ENCODE measurements at places on chromosomes 5 and 9.
A peak's percentile ranks its signal among the peaks of the same experiment; 100 is the strongest.

- no peaks in the 10 kb centered on the region for H3K36me3 ChIP-seq
- DNase-seq, result no peak
- no peak overlapping the region for H3K27ac ChIP-seq
- no peaks in the 10 kb centered on the region for H3K4me1 ChIP-seq
These were observed 1091.1 kb upstream of the DMAC1 start for GRCh38 chr9:8890695-8891094.

GRCh38 chr5:14178671-14179211 is 35.6 kb downstream of the TRIO start:
- no peak overlapping the region for H3K4me3 ChIP-seq
- no peaks in the 10 kb centered on the region for H3K27me3 ChIP-seq
- no peak for DNase-seq
- peaks cover 35% of the 10 kb centered on the region for H3K4me1 ChIP-seq
- H3K36me3 ChIP-seq, result no peaks in the 10 kb centered on the region

- no peak overlapping the region for H3K27ac ChIP-seq
- no peaks in the 10 kb centered on the region for H3K36me3 ChIP-seq
- no peaks in the 10 kb centered on the region for H3K4me1 ChIP-seq
- no peak for DNase-seq
- H3K27me3 ChIP-seq, result peaks cover 4% of the 10 kb centered on the region
These were observed 6.5 kb downstream of the PFN3 start for GRCh38 chr5:177393990-177394389.

DNA sequence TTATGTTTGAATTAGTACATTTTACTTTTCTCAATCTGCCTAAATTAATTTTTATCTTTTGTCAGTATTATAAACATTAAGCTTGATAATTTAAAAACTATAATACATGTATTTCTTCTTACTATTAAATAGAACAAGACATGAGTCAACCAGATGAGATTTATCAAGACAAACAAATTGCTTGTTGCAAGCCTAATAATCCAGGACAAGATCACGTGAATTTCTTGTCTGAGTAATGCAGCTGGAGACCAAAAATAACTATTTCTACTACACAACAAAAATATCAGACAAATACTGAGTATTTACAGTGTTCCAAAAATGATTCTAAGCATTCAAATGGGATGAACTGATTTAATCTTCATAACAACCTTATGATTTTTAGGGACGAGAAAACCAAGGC is 339.1 kb upstream of the PRR16 start:
- no peak for DNase-seq
- H3K4me3 ChIP-seq, result no peak overlapping the region
- H3K27me3 ChIP-seq, result no peaks in the 10 kb centered on the region

- H3K36me3 ChIP-seq, result no peaks in the 10 kb centered on the region
- DNase-seq, result no peak
- H3K4me1 ChIP-seq, result no peaks in the 10 kb centered on the region
- H3K4me3 ChIP-seq, result no peak overlapping the region
These were observed 796.3 kb downstream of the MAT2B start for GRCh38 chr5:164301708-164302107.

DNA sequence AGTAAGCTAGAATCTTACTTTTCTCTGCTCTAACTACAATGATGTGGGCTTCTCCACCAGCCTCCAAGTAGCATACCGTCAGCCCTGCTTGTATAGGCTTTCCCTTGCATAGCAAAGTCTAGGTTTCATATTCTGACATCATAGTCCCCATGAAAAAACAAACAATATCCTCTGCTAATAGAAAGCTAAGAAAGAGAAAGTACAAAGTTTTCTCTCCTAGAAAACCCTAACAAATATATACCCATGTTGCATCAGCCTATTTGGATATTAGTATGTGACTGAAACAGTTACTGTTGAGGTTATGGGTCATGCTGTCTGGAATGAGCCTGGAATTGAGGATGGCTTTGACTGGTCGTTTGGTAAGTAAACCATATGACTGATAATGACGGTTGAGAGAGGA is 1696.0 kb downstream of the MAT2B start:
- H3K36me3 ChIP-seq, result no peaks in the 10 kb centered on the region
- H3K4me1 ChIP-seq, result no peaks in the 10 kb centered on the region
- H3K27me3 ChIP-seq, result no peaks in the 10 kb centered on the region
- H3K27ac ChIP-seq, result no peak overlapping the region

- DNase-seq, result no peak
- no peak overlapping the region for H3K27ac ChIP-seq
- no peak overlapping the region for H3K4me3 ChIP-seq
- no peaks in the 10 kb centered on the region for H3K27me3 ChIP-seq
- no peaks in the 10 kb centered on the region for H3K4me1 ChIP-seq
- no peaks in the 10 kb centered on the region for H3K36me3 ChIP-seq
These were observed 62.4 kb downstream of the SECISBP2 start for GRCh38 chr9:89380437-89381307.

GRCh38 chr9:103919605-103920209 is 174.4 kb upstream of the SMC2 start:
- H3K4me1 ChIP-seq, result no peaks in the 10 kb centered on the region
- DNase-seq, result no peak
- no peak overlapping the region for H3K4me3 ChIP-seq
- no peak overlapping the region for H3K27ac ChIP-seq
- no peaks in the 10 kb centered on the region for H3K36me3 ChIP-seq

GRCh38 chr5:52856564-52856963 is 68.8 kb downstream of the ITGA1 start:
- DNase-seq, result no peak
- no peak overlapping the region for H3K4me3 ChIP-seq
- peaks cover 4% of the 10 kb centered on the region for H3K4me1 ChIP-seq

GRCh38 chr5:128163991-128164390 is 80.4 kb downstream of the SLC12A2 start:
- H3K36me3 ChIP-seq, result no peaks in the 10 kb centered on the region
- H3K27ac ChIP-seq, result no peak overlapping the region
- no peak for DNase-seq
- no peaks in the 10 kb centered on the region for H3K27me3 ChIP-seq
- no peaks in the 10 kb centered on the region for H3K4me1 ChIP-seq

DNA sequence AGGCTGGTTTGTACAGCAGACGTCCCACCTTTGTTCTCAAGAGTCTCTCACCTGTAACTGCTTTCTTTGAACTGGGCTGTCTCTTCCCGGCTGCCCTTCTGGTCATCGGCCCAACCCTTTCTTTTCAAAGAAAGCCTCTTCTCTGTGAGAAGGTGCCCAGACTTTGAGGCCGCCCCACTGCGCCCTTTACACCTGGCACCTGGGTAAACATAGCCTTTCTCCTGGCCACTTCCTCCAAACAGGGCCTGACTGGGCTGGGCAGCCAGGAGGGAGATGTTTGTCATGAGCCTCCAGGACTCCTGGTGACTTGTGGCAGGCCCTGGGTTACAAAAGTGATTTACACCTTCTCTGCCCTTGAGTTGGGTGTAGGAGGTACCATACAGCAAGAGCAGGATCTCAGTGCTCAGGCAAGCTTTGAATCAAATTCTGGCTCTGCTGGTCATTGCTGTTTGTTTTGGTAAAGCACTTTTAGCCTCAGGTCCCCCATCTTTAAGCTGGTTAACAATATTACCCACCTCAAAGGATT is 127.2 kb upstream of the CXCL14 start:
- no peaks in the 10 kb centered on the region for H3K27me3 ChIP-seq
- H3K4me3 ChIP-seq, result no peak overlapping the region
- H3K4me1 ChIP-seq, result no peaks in the 10 kb centered on the region
- no peak for DNase-seq
- no peaks in the 10 kb centered on the region for H3K36me3 ChIP-seq

- H3K4me3 ChIP-seq, result no peak overlapping the region
- H3K36me3 ChIP-seq, result no peaks in the 10 kb centered on the region
- no peak overlapping the region for H3K27ac ChIP-seq
- H3K4me1 ChIP-seq, result no peaks in the 10 kb centered on the region
- no peaks in the 10 kb centered on the region for H3K27me3 ChIP-seq
These were observed 77.0 kb upstream of the SEMA6A start for GRCh38 chr5:116651653-116652052.

GRCh38 chr5:75337366-75338021 is 474 bp downstream of the HMGCR start:
- H3K27ac ChIP-seq, result peak overlapping the region; percentile 35
- no peak for DNase-seq
- no peaks in the 10 kb centered on the region for H3K27me3 ChIP-seq
- H3K36me3 ChIP-seq, result no peaks in the 10 kb centered on the region
- peak overlapping the region; percentile 95 for H3K4me3 ChIP-seq

DNA sequence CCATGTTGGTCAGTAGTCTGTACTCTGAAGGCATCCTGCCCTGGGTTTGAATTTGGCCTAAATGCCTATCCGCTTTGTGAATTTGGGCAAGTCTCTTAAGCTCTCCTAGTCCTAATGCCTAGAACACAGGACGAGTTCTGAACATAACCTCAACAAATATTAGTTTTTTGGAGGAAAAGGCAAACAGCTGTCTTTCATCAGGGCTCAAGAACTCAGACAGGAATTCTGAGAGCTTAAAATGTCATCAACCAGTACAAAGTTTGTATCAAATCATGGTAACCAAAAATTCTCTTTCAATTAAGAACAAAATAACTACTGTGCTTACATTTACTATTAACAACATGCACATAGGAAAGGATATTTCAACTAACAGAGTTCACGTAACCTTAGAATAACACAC is 182.5 kb upstream of the PPP1R2B start:
- H3K27me3 ChIP-seq, result no peaks in the 10 kb centered on the region
- H3K4me1 ChIP-seq, result no peaks in the 10 kb centered on the region
- no peaks in the 10 kb centered on the region for H3K36me3 ChIP-seq
- no peak overlapping the region for H3K4me3 ChIP-seq
- no peak for DNase-seq
- H3K27ac ChIP-seq, result no peak overlapping the region

GRCh38 chr5:159805021-159805420 is 111.3 kb upstream of the ADRA1B start:
- no peaks in the 10 kb centered on the region for H3K36me3 ChIP-seq
- no peak overlapping the region for H3K27ac ChIP-seq
- DNase-seq, result no peak
- no peaks in the 10 kb centered on the region for H3K27me3 ChIP-seq
- no peak overlapping the region for H3K4me3 ChIP-seq
- no peaks in the 10 kb centered on the region for H3K4me1 ChIP-seq

GRCh38 chr9:124286292-124286931 is 28.7 kb downstream of the NEK6 start:
- no peaks in the 10 kb centered on the region for H3K27me3 ChIP-seq
- H3K4me1 ChIP-seq, result peaks cover 38% of the 10 kb centered on the region
- no peaks in the 10 kb centered on the region for H3K36me3 ChIP-seq
- no peak overlapping the region for H3K4me3 ChIP-seq

GRCh38 chr5:132259069-132259851 is 1.8 kb downstream of the PDLIM4 start:
- no peaks in the 10 kb centered on the region for H3K27me3 ChIP-seq
- peak overlapping the region; percentile 78 for H3K4me3 ChIP-seq
- peak; percentile 80 for DNase-seq
- peak overlapping the region; percentile 82 for H3K27ac ChIP-seq
- no peaks in the 10 kb centered on the region for H3K36me3 ChIP-seq

GRCh38 chr9:124284237-124284831 is 26.6 kb downstream of the NEK6 start:
- H3K27ac ChIP-seq, result peak overlapping the region; percentile 64
- peaks cover 52% of the 10 kb centered on the region for H3K4me1 ChIP-seq
- DNase-seq, result no peak
- H3K27me3 ChIP-seq, result no peaks in the 10 kb centered on the region
- H3K4me3 ChIP-seq, result no peak overlapping the region

GRCh38 chr9:82763656-82764055 is 299.3 kb downstream of the RASEF start:
- no peak overlapping the region for H3K4me3 ChIP-seq
- H3K27me3 ChIP-seq, result no peaks in the 10 kb centered on the region
- no peaks in the 10 kb centered on the region for H3K36me3 ChIP-seq
- DNase-seq, result no peak

DNA sequence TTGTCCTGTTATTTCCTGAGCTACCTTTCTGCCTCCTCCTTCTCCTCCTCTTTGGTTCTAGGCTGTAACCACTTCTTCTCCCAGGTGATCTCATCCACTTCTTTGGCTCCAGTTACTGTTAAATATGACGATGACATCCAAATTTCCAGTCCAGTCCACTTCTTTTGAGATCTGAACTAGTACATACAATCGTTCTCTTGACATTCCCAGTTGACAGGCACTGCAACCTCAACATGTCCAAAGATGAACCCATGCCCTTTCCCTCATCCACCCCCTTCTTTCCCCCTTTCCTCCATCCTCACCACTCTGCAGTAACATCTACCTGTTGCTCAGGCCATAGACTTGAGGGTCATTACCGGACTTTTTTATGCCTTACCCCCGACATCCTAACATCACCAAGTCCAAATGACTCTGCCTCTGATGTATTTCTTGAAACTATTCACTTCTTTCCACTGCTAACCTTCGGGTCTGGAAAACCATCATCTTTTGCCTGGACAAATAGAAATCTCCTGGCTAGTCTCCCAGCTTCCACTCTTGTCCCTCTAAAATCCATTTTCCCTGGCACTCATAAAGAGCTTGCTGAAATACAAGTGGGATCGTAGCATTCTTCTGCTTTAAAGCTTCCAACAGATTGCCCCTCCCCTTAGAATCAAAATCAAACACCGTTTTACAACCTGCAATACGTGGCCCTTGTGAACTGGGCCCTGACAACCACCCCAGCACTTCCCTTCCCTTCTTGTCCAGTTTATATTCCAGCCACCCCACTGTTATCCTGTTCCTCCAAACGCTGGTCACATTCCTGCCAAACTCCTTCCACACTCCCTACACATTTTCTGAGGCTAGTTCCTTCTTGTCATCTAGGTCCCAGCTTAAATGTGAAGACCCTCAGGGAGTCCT is 31.5 kb downstream of the KLF9 start:
- H3K27ac ChIP-seq, result no peak overlapping the region
- no peaks in the 10 kb centered on the region for H3K36me3 ChIP-seq
- H3K4me3 ChIP-seq, result no peak overlapping the region
- H3K4me1 ChIP-seq, result no peaks in the 10 kb centered on the region
- no peak for DNase-seq
- no peaks in the 10 kb centered on the region for H3K27me3 ChIP-seq

DNA sequence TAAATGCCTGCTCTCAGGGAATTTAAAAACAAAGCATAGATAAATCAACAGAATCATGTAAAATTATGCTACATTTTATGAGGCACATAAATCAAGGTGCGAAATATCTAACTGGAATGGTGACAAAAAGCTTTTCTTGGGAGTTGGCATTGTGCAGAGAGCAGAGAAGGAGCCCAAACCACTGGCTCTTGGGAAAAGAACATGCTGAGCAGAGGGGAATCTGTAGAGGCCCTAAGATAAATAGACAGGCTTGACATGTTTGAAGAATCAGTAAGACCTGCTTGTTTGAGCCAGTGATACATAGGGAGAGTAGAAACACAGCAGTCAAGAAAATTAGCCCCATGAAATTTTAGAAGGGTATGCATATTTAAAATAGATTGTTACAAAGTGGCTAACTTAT is 85.8 kb downstream of the GABRB2 start:
- no peak for DNase-seq
- H3K27me3 ChIP-seq, result no peaks in the 10 kb centered on the region
- no peak overlapping the region for H3K4me3 ChIP-seq
- no peaks in the 10 kb centered on the region for H3K4me1 ChIP-seq
- H3K27ac ChIP-seq, result no peak overlapping the region

GRCh38 chr5:91052977-91053740 is 330.0 kb downstream of the ARRDC3 start:
- H3K4me3 ChIP-seq, result no peak overlapping the region
- no peaks in the 10 kb centered on the region for H3K4me1 ChIP-seq
- no peaks in the 10 kb centered on the region for H3K36me3 ChIP-seq
- H3K27me3 ChIP-seq, result no peaks in the 10 kb centered on the region

Data from ovary (tissue), 10 donors.